ENCODE measurements at places on chromosomes 1 and 21.

DNA sequence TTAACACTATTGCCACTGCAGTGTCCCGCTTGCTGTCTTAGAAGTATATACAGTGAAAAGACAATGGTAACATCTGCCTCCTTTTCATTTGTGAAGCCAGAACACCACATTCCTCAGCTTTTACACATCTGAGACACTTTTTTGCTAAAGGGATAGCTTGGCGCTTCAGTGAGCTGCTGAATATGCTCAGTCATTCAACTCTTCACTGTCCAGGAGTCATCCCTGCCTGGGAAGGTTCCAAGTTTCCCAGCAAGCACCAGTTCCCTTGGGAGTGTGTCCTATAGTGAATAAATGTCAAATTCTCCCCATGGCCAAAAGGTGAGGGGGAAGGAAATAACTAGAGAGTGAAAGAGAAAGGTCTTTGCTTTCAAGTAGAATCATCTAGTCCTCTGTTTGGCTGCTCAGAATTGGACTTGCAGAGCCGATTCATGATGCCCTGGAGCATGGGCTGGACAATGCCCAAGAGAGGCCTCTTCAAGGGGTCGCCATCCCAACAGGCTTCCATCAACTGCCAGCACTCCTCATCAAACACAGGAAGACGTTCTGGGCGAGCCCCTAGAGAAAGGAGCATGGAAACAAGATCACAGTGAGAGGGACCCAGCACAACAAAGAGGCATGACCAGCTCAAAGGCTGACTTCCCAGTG lies 25.5 kb upstream of the RBBP5 start:
- no peak for DNase-seq

- no peak for DNase-seq
These were observed 423.9 kb downstream of the PTBP2 start for GRCh38 chr1:97145321-97145956.

- no peak for DNase-seq
These were observed 7.0 kb downstream of the SH2D5 start for GRCh38 chr1:20725189-20726117.

GRCh38 chr1:54774820-54775498 lies 10.6 kb upstream of the PARS2 start:
- no peak for DNase-seq

DNA sequence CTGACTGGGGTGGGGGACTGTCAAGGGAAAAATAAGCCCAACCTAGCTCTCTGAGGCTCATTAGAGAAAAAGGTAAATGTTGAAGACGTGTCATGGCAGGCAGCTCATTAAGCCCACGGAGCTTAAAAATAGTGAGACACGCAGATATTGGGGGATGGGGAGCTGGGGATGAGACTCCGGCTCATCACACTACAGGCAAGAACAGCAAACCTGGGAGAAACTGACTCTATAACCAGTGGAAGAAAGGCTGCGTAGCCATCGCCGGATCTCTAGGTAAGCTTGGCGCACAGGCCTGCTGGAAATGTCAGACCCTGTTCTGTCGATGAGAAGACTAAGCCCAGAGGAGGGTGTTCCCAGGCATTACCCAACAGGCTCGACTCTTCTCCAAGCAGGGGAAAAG lies 78.0 kb downstream of the SYT2 start:
- no peak for DNase-seq

DNA sequence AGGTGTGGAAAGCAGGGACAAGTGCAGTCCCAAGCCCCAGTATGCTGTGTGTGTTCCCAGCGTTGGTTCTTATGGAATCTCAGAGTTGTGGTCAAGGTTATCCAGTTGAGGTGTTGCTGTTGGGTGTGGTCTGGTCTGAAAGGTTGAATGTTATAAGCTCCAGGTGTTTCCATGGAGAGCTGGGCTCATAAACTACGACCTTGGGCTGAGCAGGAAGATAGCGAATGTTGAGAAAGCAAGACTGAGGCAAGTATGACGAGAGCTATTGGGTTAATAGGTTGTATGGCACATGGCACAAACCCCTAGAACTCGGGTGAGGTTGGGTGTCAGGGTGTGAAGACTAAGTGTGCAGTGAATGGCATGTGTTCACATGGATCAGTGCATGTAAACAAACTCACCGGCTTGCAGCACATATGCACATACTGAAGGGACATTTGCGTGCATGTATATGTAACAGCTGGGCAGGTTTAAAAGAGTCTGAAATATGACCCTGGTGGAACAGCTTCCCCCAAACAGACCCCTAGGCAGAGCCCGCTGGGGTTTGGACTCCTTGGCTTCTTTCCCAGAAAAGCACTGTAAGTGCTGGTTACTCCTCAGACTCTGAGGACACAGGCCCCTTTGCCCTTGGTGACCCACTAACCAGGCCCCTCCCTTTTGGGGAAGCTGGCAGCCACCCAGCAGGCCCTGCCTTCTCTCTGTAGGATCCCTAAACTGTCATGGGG lies 117.5 kb downstream of the NAV1 start:
- DNase-seq, result no peak

- no peak for DNase-seq
These were observed 36.3 kb downstream of the LRP8 start for GRCh38 chr1:53291574-53291973.

- DNase-seq, result no peak
These were observed 2.0 kb downstream of the RPL5 start for GRCh38 chr1:92833840-92834239.

DNA sequence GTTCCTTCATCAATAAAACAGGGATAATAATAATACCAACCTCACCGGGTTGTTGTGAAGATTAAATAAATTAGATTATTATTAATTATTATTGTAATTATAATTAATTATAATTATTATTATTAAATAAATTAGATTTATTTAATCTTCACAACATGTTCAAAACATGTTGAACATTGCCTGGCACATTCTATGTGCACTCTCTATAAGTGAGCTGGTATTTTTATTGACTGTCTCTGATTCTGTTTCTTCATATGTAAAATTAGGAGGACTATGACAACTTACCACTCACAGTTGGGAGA lies 834 bp upstream of the C8B start:
- DNase-seq, result no peak

DNA sequence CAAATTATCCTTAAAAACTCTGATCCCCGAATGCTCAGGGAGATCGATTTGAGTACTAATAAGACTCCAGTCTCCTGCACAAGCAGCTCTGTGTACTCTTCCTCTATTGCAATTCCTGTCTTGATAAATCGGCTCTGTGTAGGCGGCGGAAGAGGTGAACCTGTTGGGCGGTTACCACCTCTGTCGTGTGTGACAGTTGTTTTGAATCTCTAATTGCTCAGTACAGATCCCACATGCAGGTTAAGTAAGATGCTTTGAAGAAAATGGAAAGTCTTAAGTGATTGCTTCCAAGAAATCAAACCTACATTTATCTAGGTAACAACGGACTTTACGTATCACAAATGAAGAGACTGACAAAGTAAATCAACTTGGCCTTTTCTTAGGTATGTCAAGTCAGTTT lies 35.5 kb downstream of the COA6 start:
- DNase-seq, result peak; percentile 86

GRCh38 chr1:210900820-210901219 lies 233.1 kb downstream of the KCNH1 start:
- DNase-seq, result no peak

GRCh38 chr1:229271448-229272159 lies 693 bp downstream of the RAB4A start:
- peak; percentile 48 for DNase-seq

DNA sequence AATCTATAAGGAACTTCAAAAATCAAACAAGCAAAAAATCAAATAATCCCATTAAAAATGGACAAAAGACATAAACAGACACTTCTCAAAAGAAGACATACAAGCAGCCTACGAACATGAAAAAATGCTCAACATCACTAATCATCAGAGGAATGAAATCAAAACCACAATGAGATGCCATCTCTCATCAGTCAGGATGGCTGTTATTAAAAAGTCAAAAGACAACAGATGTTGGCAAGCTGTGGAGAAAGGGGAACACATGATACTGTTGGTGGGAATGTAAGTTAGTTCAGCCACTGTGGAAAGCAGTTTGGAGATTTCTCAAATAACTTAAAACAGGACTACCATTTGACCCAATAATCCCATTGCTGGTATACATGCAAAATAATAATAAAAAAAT lies 226.4 kb downstream of the S1PR1 start:
- no peak for DNase-seq

- no peak for DNase-seq
These were observed 6.0 kb upstream of the SLC27A3 start for GRCh38 chr1:153769221-153769620.

DNA sequence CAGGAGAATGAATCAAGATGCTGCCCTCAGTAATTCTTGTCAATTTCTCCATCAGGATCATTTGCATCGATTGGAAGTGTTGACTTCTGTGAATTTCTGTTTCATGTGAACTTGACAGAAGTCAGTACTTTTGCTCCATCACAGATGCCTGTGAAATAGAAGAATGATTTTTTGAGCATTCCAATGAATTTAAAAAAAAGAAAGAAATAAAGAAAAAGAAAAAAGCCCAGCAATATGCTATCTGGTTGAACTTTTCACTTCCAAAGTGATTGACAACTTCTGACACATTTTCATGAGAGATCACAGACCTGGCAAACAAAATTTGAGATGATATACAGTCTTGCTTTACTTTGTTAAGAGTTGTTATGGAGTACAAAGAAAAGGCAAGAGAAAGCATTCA lies 175.3 kb downstream of the RWDD3 start:
- no peak for DNase-seq

DNA sequence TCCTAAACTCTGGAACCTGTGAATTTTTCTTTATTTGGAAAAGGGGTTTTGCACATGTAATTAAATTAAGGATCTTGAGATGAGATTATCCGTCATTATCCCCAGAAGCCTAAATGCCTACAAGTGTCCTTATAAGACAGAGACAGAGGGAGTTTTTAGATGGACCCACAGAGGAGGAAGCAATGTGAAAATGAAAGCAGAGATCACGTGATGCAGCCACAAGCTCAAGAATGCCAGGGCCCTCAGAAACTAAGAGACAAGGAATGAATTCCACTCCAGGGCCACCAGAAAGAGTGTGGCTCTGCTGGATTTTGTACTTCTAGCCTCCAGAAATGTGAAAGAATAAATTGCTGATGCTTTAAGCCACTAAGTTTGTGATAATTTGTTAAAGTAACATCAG lies 183.6 kb upstream of the UBE2U start:
- DNase-seq, result no peak

DNA sequence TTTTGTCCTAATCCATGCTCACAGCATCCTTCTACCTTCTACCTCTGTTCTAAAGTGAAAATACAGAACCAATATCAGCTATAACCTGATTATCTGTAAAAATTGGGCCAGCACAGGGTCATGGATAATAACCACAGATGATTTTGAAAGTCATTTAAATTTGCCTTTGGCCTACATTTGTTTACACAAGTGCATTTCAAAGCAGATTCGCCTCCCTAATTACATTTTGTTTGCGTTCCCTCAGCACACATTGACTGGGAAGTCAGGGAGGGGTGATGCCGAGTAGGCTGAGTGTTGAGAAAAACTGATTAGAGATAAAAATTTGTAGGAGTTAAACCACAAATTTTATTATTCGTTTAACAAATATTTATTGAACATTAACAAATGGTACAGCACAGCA lies 19.2 kb upstream of the RGS8 start:
- DNase-seq, result no peak

DNA sequence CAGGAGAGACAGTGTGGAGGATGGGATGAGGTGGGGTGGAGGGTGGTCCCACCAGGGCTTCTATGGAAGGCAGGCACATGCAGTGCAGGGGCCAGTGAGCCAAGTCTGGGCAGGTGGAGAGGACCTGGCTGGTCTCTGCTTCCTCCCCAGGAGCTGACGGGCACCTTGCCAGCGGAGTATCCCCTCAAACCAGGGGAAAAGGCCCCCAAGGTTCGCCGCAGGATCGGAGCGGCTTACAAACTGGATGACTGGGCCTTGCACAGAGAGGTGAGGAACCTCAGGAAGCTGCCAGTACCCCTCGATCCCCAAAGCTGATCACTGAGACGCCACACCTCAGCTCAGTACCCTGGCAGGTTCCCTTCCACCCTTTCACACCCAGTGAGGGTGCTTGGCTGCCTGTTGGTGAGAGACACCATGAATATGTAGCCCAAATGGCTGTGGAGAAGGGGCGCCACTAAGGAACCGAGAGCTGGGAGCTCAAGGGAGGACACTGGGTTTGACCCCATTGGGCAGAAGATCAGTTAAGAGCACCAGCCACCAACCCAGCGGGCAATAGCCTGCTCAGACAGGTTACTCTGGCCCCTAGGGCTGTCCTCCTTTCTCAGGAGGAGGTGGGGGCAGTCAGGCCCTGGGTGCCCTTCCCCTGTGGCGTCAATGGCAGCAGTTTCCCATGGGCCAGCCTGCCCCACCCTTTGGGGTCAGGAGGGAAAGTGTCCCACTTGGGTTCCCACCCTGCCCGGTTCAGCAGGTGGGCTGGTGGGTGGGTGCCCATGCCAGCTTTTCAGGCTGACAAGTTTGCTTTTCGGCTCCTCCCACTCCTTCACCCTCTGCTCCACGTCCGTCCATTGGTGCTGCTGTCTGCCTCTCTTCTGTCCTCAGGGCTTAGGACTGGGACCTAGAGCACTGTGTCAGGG lies 5.5 kb downstream of the INAVA start:
- DNase-seq, result no peak

GRCh38 chr1:244349581-244350001 lies 102.1 kb downstream of the ADSS2 start:
- no peak for DNase-seq

DNA sequence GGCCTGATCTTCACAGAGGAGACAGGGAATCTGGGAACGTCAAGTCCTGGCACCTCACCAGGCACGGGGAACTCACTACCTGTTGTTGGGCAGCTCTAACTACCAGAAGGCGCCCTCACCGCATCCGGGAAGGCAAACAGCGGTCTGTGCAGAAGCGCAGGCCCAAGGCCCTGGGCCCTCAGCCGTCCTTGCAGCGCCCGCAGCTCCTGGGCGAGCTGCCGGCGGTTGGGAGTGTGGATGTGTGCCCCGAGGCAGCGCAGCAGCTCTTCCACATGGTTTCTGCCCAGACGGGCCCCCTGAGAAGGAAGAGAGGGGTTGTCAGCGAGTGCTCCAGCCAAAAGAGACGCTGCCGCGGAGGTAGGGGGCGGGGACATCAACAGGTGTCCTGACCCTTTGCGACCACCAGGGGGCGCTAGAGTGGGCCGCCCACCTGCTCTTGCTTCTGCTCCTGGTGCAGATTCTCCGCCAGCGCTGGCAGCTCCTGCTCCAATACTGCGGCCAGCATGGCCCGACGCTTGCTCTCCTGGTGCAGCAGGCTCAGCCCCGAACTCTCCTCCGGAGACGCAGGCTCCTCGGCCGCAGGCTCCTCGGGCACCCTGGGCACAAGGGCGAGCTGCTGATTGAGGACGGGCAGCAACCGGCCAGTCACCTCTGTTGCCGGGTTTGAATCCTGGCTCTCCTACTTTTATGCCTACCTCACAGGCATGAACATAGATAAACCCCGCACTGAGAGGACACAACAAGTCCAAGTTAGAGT lies 9.3 kb downstream of the MAP3K6 start:
- DNase-seq, result peak; percentile 76

GRCh38 chr1:197284325-197284724 lies 16.3 kb downstream of the CRB1 start:
- DNase-seq, result no peak

All from stimulated activated naive CD4-positive, alpha-beta T cell (primary cell).